GM12878 (cell line): ENCODE measurements at places on chromosomes 5 and 9.

- no peak for DNase-seq
Measured at GRCh38 chr5:44981708-44982107, 173.0 kb downstream of the MRPS30 start.

- DNase-seq = no peak
Measured at GRCh38 chr9:87614397-87614796, 111.5 kb upstream of the CTSL start.

- DNase-seq = no peak
Measured at GRCh38 chr5:128264564-128265360, 181.2 kb downstream of the SLC12A2 start.

DNA sequence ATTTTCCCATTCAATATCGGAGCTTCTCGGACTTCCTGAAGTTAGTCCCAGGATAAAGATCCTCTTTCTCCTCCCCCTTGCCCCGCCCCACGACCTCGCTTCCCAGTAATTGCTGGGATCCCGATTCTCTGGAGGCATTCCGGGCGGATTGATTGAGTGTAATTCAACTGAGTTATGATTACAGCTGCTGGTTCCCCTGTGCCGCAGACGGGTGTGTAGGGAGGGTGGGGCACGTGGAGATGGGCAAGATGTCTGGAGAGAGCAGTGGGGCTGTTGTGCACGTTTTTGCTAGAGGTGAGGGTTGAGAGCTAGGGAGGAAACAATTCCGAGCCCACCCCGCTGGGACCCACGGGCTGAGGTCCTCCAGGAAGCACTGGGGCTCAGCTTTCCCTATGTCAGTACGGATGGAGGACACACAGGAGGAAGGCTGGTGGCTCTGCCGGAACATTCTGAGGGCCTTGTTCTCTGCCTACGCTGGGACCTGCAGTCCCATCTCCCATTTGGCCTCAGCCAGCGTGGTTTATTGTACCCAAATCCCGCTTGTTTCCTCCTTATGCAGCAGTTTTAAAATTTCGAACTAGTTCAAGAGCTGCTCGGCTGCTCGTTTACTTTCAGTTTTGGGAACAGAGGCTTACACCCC lies 2.4 kb upstream of the DMRT2 start:
- no peak for DNase-seq

- no peak for DNase-seq
Measured at GRCh38 chr5:132471944-132472343, 18.6 kb downstream of the IRF1 start.

DNA sequence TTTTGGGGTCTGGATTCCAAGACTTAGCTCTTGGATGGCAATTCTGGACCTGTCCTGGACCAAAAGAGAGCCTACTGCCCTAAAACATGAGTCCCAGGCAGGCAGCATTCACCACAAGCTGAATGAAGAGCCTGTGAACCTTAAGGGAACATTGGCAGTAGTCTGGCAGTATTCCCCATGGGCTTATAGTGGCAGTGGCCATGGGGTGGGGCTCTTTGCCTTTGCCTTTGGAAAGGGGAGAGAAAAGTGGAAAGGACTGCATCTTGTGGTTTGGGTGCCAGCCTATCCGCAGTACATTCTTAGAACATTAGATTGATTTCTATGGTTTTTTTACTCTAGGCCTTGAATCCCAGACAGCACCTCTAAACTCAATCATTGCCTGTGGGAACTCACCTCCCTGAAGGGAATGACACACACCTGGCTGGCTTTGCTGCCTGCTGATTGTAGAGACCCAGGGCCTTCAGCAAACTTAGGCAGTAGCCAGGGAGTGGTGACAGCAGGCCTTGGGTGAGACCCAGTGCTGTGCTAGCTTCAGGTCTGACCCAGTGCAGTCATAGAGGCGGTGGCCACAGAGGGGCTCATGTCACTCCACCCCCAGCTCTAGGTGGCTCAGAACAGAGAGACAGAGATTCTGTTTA lies 216.3 kb downstream of the CETN3 start:
- DNase-seq = no peak

DNA sequence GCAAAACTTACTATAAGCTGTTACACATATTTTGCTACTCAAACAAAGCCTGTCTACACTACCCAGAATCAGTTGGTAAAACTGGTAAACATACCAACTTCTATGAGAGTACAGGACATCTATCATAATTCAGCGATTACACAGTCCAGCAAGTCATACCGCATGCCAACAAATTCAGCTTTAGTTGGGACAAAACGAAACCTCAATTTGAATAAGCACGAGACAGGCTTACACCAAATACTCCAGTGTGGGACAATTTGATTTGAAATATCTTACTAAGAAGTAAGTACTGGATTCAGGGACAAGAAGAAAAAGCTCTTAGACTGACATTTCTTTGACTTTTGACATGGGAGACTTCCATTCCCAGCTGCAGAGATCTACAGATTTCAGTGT lies 2.0 kb downstream of the NRG2 start:
- no peak for DNase-seq

GRCh38 chr9:78035383-78035993 lies 3.9 kb upstream of the GNAQ start:
- DNase-seq = peak; percentile 7

DNA sequence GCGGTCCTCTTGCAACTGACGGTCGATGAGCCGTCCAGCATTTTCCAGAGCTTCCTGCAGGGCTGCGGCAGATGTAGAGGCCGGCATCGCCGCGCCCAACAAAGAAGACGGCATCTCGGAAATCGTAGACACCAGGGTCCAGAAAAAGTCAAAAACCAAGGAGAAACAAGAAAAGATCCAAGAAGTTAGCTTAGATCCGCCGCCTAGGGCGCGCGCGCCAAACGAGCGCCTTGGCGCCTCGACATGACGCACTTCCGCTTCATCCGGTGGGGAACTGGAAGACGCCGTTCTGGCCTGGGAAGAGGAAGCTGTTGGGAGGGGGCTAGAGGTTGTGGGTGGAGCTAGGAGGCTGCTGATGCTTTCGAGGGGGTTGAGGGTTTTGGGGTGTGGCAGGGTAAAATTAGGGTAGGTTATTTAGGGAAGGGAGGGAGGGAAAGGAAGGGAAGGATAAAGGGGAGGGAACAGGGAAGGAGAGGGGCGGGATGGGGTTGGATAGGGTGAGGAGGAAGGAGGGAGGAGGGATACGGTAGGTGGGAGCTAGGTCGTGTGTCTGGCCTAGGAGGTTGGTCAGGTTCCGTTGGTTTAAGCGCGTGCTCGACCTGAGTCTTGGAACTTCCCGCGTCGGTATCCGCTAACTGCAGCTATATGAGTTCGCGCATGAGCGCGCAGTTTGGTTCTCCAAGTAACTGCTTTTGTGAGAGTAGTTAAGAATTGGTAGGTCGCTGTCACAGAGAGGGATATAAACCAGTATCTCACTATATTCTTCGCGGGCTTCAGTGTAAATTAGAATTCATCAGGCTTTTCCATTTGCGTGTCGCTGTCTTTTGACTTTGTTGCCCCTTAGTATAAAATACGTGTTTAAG lies at the start of gene NUP155:
NUP155 (minus strand) TSS at position 243 of the 863 bp plus-strand sequence; CDS start at position 114, 129 bp downstream.
- peak; percentile 87 for DNase-seq

DNA sequence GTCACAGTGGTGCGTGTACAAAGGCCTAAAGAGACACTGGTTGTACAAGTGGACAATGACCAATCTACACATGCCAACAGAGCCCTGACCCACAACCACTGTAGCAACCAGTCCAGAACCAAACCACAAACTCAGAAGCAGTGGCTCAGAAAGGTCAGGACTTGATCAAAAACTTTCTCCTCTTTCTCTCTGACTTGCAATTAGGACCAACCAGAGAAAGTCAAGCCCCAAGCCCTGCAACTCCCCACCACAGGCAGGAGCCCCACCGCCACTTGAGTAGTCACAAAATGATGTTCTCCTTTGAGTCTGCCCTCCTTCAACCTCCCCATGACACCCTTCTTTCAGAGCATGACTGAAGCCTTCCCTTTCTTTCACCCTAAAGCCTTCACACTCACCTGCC lies 291.8 kb downstream of the CDH10 start:
- DNase-seq = no peak

DNA sequence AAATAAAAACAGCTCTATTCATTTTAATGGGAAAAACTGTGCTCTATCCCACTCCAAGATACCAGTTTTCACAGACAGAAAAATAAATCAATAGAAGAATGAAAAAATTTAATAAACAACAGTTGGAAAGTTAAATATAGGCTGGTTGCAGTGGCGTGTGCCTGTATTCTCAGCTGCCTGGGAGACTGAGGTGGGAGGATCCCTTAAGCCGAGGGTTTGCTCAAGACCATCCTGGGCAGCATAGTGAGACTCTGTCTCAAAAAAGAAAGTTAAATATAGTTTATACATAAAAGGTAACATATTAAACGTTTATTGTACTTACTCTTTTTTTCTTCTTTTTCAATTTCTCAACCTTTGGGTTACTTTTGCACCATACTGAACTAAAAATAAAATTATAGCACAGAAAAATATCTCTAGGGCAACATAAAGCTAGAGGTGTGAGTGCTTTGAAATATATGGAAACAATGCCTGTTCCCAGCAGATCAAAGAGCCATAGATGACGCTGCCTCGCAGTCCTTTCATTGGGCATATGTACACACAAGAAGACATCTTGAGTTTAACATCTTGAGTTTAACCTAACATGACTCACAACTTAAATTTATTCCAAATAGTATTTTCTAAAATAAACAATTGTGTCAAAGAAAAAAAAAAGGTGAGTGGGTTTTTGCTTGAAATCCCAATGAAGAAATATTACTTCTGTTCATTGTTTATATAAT lies 25.7 kb upstream of the KLF9 start:
- DNase-seq = no peak

GRCh38 chr5:107223066-107223465 lies 447.7 kb downstream of the EFNA5 start:
- DNase-seq = no peak

DNA sequence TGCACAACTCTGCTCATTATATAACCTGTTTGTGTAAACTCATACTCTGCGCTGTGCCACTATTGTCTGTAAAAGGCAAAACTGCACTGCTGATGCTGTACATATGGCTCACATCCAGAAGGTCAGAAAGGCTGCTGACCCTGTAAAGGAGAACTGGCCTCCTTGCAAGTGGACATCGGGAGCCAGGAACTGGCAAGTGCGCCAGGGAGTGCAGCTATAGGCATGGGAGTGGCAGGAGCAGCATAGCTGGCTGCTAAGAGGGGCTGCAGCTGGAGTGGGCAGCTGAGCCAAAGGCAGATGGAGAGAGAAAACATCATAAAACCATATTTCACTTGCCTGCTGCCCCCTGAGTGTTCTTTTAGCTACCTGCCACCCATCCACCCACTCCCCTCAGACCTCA lies 2183.4 kb upstream of the ACO1 start:
- DNase-seq = no peak

DNA sequence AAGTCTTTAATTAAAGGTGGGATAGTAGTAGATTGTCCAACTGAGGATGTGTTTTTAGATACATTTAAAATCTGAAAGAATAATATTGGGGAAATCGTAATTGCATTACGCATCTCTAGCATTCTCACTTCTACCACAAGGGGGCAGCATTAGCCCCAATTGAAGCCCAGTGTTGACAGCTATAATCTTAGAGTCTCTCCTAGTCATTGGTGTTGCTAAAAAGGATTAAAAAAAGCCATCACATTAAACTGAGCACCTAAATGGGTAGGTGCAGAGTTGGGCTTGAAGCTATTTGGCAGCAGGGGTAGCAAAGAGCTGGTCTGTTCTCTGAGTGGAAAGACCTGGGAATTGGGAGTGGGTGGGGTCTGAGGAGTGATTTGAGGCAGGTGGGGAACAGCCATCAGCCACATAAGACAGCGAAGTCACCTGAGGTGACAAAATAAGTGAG lies 177.2 kb downstream of the OSTF1 start:
- no peak for DNase-seq

GRCh38 chr9:36802201-36802920 lies 229.7 kb downstream of the MELK start:
- DNase-seq = no peak

GRCh38 chr5:88820581-88820980 lies 62.4 kb downstream of the MEF2C start:
- no peak for DNase-seq

DNA sequence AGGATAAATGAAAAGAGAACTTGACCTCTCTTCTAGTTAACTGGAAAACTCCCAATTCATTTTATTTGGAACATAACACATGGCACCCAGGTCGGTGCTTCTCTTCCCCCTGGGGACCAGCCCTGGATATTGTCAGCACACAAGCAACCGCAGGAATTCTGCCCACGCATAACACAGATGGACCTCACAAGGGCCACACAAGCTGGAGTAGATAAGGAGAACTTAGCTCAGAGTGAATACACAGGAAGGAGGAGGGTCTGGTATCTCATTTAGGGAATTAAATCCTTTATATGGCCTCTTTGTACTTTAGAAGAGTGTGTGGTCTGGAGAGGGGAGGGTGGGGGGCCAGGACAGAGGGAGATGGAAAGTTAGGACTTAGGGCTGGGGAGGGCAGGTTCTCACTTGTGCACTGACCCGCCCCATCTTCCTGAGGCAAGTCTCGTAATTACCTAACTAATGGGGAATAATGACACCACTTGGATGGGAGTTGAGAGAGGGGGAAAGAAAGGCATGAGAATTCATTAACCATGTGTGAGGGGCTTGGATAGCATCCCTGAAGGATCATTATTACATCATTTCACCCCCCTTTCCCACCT lies 341.2 kb upstream of the WWC1 start:
- DNase-seq = no peak

GRCh38 chr9:129889941-129890717 lies 54.9 kb downstream of the USP20 start:
- peak; percentile 31 for DNase-seq

DNA sequence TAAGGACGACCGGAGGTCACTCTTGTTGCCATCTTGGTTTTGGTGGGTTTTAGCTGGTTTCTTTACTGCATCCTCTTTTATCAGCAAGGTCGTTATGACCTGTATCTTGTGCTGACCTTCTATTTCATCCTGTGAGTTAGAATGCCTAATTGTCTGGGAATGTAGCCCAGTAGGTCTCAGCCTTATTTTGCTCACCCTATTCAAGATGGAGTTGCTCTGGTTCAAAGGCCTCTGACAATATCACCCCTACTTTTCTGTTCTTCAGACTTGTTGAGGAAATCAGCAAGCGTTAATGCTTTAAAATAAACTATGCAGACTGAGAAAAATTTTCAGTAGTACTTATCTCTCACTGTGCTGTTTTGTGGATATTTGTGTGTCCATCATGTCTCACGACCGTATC lies 92.6 kb downstream of the MTRR start:
- DNase-seq = no peak

GRCh38 chr5:135821061-135821801 lies 13.2 kb upstream of the SLC25A48 start:
- no peak for DNase-seq
